Activated CD8-positive, alpha-beta memory T cell treated with anti-CD3 and anti-CD28 coated beads for 1 hour (primary cell): ENCODE measurements at places on chromosomes 16 and 17.

- DNase-seq: no peak
Measured at GRCh38 chr17:9234389-9234945, 213.2 kb downstream of the NTN1 start.

- no peak for DNase-seq
Measured at GRCh38 chr17:81999587-81999975, 22.2 kb downstream of the ASPSCR1 start.

DNA sequence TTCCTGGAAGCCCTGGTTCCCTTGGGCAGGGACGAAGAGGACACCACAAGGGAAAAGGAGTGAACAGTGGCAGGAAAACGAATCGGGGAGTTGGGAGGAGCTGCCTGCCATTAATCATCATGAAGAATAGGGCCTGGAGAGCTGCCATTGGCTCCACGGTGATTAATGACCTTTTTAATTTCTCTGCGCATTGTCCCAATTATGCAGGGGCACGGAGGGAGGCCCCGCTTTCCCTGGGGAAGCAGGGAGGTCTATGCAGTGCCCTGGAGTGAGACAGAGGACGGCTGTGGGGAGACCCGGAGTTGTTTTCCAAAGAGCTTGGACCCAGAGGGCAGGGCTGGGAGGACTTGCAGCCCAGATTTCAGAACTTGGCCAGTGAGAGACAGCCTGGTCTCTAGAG is 338.9 kb upstream of the C16orf82 start:
- DNase-seq: no peak

GRCh38 chr16:86761111-86762031 is 183.0 kb downstream of the FOXL1 start:
- DNase-seq: no peak

DNA sequence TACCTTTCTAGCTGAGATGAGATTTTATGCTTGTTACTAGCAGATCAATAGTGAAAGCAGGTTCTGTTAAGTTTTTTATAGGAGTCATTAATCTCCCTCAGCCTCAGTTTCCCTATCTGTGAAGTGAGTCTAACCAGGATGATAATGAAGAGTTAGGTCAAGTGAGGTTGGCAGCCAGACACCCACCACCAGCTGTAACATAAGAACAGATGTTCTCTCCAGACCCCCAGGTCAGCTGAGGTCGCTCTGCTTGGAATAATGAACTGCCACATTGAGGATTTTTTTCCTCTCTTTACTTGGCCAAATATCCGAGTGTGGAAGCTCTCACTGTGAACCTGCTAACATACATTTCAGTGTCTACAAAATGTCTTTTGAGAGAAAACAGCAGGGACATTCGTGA is 389.6 kb downstream of the WWOX start:
- no peak for DNase-seq

DNA sequence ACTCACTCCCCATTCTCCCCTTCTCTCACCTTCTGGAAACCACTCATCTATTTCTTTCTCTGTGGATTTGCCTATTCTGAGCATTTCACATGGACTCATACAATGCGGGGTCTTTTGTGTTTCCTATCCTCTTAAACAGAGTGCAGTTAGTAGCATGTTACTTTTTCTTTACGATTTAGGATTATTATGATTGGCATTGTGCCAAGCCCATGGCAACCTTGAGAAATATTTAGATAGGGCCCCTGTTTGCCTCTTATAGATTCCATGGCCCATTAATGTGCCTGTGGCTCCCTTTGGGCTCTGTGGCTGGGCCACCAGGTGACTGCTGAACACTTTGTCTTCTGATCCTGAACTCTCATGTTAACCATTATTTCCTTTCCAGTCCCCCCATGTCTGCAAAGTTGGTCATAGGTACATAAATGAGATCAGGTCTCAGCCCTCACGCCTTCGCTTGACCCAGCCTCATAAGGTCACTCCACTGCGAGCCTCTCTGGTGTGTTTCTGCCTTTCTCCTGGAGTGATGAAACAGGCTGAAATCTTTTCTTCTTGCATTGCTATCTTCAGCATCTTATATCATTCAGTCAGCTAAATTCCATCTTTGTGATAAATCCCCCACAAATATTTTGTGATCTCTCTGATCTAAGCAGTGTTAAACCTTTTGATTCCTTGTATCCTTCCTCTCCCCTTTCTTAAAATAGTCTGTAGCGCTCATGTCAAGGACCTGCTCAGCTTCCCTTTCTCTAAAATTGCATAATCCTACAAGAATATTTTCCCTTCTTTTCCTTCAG is 44.0 kb downstream of the MYH3 start:
- no peak for DNase-seq

DNA sequence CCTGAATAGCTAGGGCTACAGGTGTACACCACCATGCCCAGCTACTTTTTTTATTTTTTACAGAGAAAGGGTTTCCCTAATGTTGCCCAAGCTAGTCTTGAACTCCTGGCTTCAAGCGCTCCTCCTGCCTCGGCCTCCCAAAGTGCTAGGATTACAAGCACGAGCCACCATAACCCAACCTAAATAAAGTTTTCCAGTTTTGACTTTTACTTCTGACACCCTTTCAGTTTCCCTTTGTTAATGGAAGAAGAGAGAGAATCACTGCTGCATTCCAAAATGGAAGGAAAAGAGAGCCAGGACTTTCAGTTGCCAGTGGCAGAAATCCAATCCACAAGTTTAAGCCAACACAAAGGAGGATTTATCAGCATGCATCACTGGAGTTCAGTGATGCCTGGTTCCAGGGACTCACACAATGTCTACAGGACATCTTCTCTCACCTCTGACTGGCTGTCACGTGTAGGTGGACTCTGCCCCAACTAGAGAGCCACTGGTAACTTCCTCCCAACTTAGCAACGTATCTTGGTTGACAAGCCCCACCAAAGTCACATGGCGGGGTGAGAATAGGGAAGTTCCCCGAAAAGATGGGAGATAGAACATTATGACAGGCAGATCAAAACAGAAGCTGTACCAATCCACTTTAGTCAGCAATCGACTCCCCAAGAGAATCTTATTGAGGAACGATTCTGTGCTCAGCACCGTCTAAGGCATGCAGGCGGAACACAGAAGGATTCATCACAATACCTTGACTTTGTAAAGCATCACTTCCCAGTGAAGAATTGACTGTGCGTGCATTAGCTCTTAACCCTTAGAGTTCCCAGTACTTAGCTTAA is 46.5 kb downstream of the GAS7 start:
- no peak for DNase-seq

DNA sequence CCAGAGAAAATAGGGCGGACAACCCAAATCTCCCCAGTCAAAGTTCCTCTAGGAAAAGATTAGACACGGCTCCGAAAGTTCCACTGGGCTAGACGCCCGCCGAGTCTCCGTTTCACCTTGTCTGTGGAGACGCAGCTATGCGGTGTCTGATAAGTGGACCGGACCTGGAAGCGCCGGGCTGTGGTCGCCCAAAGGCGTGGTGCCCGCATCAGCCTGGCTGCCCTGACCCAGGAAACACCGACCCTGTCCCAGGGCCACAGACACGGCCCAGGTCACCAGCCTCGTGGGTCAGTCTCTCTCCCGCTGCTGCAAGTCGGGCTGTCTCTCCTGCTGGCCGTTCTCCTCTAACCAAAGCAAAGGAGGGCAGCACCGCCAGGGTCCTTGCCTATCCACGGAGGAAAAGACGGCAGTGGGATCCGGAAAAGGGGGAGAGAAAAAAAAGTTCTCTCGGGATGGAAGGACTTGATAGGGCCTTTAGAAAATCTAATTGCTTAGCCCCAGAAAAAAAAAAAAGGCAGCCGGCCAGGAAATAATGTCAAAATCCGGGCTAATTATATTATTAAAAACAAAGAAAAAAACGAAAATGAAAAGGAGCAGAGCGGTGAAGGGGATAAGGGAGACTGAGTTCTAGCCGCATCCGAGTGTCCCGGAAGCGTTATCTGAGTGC is 13.9 kb upstream of the FOXF1 start:
- no peak for DNase-seq

GRCh38 chr16:23424292-23424958 is 28.6 kb downstream of the COG7 start:
- DNase-seq: no peak
